ENCODE measurements at places on chromosomes 5 and 9.

- no peak for ATAC-seq
- H3K4me3 ChIP-seq: no peak overlapping the region
- H3K27me3 ChIP-seq: no peaks in the 10 kb centered on the region
- H3K4me1 ChIP-seq: no peaks in the 10 kb centered on the region
Measured at GRCh38 chr9:114909661-114910060, 20.7 kb downstream of the TNFSF8 start.

GRCh38 chr9:132160802-132161742 lies 786 bp upstream of the NTNG2 start:
- H3K36me3 ChIP-seq: no peaks in the 10 kb centered on the region
- peaks cover 20% of the 10 kb centered on the region for H3K4me1 ChIP-seq
- no peak overlapping the region for H3K27ac ChIP-seq
- H3K27me3 ChIP-seq: peaks cover 96% of the 10 kb centered on the region
- peak overlapping the region; percentile 31 for H3K4me3 ChIP-seq

DNA sequence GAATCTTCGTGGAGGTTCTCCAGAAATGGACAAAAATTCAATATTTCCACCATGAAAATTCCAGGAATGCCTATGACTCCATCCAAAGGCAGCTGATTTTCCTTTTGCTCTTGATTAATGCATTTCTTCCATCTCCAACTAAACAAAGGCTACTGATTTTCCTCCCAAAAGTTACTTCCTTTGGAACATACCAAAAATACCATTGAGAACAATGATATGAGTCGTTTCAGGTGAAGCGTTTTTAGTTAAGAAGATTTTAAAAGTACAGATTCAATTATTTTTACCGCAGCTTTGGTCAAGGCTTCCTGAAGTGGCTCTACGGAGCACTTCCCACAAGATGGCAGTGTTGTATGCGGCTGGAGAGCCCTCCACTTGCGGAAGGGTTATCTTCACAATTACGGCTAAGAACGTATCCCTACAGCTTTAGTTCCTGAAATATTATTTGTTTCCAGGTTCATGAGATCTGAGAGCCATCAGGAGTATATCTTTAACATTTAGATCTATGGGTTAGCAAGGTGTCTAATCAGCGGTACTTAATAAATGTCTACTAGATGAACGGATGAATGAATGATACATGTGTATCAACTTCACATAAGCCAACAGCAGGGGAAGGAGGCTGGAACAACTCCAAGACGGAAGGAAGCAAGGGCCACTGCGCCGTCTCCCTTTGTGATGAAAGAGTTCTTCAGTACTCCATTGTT lies 35.9 kb upstream of the ARSB start:
- no peaks in the 10 kb centered on the region for H3K4me1 ChIP-seq
- H3K4me3 ChIP-seq: peak overlapping the region; percentile 12
- no peaks in the 10 kb centered on the region for H3K36me3 ChIP-seq

- H3K4me3 ChIP-seq: no peak overlapping the region
- H3K36me3 ChIP-seq: no peaks in the 10 kb centered on the region
- no peaks in the 10 kb centered on the region for H3K27me3 ChIP-seq
- no peak for ATAC-seq
- no peak overlapping the region for H3K27ac ChIP-seq
Measured at GRCh38 chr5:89081360-89081759, 198.4 kb upstream of the MEF2C start.

- H3K36me3 ChIP-seq: no peaks in the 10 kb centered on the region
- no peaks in the 10 kb centered on the region for H3K4me1 ChIP-seq
- no peak overlapping the region for H3K4me3 ChIP-seq
- ATAC-seq: no peak
- H3K27me3 ChIP-seq: no peaks in the 10 kb centered on the region
Measured at GRCh38 chr5:103327451-103327850, 68.9 kb downstream of the MACIR start.

- H3K36me3 ChIP-seq: no peaks in the 10 kb centered on the region
- no peak overlapping the region for H3K4me3 ChIP-seq
- no peaks in the 10 kb centered on the region for H3K4me1 ChIP-seq
- peaks cover 26% of the 10 kb centered on the region for H3K27me3 ChIP-seq
- H3K27ac ChIP-seq: no peak overlapping the region
Measured at GRCh38 chr5:173984218-173984617, 4.8 kb upstream of the C5orf47 start.

DNA sequence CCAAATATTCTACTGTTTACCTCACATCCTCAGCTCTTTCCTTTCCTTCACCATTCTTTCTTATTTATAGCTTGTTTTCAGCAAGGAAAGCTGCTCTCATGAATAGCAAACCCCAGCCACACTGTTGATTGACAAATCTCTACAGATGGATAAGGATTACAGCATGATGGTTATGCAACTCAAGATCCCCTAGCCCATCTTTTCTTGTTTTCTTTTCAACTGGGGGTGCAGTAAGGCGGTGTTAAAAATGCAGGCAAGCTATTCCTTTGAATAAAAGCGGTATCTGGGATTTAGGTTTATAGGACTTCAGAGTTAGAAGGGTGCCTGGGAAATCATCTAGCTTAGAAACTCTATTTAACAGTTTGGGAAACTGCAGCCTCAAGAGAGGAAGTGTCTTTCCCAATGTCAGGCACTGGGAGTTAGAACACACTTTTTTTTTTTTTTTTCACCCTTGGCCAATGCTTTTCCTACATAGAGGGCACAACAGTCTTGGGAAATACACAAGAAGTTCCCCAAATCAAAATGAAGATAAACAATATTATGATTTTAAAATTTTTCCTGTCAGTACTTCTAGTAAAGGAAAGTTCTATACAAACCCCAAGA lies 2.6 kb downstream of the SPARC start:
- H3K27ac ChIP-seq: peak overlapping the region; percentile 84
- H3K4me3 ChIP-seq: peak overlapping the region; percentile 59
- peaks cover 4% of the 10 kb centered on the region for H3K4me1 ChIP-seq
- H3K36me3 ChIP-seq: no peaks in the 10 kb centered on the region
- no peaks in the 10 kb centered on the region for H3K27me3 ChIP-seq

GRCh38 chr5:149024943-149025342 lies 37.9 kb downstream of the SH3TC2 start:
- no peaks in the 10 kb centered on the region for H3K27me3 ChIP-seq
- no peaks in the 10 kb centered on the region for H3K36me3 ChIP-seq
- no peak overlapping the region for H3K27ac ChIP-seq
- no peak overlapping the region for H3K4me3 ChIP-seq
- no peak for ATAC-seq
- no peaks in the 10 kb centered on the region for H3K4me1 ChIP-seq

DNA sequence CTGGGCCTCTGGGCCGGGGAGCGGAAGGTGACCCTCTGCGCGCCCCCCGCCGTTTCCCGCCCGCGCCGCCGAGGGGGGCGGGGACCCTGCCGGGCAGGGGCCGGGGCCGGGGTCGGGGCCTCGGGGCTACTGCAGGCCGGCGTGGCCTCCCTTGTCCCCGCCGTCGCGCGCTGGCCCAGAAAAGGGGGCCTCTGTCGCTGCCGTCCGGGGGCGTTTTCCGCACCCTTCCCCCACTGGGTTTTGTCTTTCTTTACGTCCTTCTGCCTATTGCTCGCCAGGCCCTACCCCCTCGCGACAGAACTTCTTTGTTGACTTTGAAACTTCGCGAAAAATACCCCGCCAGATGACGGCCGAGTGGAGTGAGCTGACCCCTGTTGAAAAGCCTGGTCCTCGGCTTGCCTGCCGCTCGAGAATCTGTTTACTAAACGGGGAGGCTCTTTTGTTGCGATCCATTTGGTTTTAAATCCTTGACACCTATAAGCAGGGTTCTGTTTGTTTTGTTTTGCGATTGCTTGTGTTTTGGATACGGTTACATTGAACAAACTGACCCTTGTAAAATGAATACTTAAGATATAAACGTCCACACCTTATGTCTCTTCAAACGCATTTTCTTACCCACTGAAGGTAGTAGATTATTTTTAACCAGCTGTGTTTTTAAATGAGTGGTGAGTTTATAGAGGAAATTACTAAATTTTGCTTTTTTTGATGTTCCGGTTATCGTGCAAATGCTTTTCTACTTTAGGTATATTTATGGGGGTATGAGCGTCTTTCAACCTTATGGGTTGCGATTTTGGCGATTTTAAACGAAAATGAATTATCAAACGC lies 765 bp downstream of the MARCHF6 start:
- peaks cover 58% of the 10 kb centered on the region for H3K4me1 ChIP-seq
- H3K27me3 ChIP-seq: no peaks in the 10 kb centered on the region
- peak overlapping the region; percentile 95 for H3K27ac ChIP-seq
- no peaks in the 10 kb centered on the region for H3K36me3 ChIP-seq
- H3K4me3 ChIP-seq: peak overlapping the region; percentile 78

DNA sequence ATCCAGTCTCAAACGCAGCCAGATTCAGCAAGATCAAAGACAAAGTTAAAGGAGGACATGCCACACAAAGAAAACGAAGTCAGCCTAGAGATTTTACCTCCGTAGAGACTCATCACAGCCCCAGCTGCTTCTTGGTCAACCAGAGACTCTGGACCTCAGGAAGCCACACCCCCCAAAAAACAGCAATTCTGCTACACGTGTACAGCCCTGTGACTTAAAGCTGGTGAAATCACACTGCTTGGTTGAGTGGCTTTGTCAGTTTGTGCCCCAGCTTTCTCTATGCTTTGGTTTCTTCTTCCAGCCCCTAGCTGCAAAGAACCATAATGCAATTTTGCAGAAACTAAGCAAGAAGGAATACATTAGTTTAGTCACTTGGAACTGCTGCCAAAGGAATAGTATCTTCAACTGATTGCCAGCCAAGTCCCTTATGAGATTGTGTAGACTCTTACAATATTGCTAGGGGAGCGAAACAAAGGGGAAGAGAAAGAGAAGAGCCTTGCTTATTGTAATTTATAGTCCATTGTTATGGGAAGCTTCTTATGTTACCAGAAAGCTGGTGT lies 158.8 kb upstream of the ZNF462 start:
- H3K36me3 ChIP-seq: no peaks in the 10 kb centered on the region
- H3K4me1 ChIP-seq: peaks cover 12% of the 10 kb centered on the region
- no peak overlapping the region for H3K4me3 ChIP-seq
- H3K27me3 ChIP-seq: no peaks in the 10 kb centered on the region
- no peak for ATAC-seq
- H3K27ac ChIP-seq: no peak overlapping the region

DNA sequence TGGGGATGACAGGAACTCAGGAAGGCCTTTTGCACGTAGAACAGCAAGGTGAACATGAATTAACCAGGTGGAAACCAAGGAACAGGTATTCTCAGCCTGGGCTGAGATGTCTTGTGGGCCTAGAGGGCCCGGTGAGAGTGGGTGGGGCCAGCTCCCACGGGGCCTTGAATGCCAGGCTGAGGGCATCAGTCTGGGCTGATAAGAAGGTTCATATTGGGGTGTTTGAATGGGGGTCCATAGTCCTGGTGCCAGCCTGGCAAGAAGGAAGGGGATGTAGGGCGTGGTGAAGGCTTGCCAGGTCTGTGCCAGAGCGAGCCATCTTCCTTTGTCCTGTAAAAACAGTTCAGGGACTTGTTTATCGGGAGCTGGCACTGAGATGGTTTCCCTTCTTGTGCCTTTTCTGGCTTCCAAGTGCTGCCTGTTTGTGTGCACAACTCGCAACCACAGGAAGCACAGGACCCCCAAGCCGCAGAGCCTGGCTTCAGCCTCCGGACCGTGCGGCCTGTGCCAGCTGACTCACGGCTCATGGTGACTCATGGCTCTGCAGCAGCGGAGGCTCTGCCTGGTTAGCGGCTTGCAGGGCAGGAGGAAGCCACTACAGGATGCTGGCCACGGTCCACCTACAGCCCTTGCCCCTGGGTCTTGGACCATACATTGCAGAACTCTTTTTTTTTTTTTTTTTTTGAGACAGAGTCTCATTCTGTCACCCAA lies 2.4 kb downstream of the CARD19 start:
- H3K36me3 ChIP-seq: no peaks in the 10 kb centered on the region
- H3K27me3 ChIP-seq: no peaks in the 10 kb centered on the region
- peak overlapping the region; percentile 93 for H3K27ac ChIP-seq

DNA sequence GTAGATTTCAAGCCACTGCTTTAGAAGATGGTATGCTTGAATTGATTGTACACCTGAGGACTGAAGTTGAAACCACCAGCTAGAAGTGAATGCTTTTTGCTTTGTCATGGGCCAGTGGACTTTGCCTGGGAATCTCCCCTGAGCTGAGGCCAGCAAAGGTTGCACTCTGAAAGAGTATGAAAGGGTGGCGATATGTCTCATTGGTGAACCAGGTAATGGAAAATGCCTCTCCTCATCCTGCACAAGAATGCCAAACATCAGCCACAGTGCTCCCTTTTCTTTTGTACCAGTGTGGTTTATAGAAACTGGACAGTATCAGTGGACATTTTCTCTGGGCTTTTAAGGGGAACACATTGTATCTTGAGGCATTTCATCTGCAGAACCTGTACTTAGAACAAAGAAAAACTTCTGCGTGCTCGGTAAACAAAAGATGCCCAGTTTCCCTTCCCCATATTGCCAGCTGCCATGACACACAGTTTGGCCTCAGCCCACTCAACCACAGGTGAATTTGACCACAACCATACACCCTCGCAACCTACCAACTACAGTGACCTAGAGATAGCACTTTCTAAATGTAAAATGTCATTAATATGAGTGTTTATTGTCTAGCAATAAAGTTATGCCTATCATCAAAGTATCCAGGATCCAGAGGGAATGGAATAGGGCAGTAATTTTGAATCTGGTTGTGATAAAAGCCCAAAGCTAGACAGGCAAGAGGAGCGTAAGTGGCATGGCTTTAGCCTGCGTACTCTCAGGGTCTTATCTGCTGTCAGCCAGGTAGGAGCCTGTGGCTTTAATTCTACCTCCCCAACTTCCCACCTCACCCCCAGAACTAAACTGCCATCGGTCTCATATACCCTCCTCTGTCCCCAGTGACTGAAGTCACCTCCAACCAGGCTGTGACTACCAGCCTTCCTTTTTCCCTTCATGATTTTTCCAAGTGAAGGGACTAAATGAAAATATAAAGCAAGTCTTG lies 79.5 kb upstream of the LHFPL2 start:
- H3K4me1 ChIP-seq: no peaks in the 10 kb centered on the region
- no peak overlapping the region for H3K27ac ChIP-seq
- no peaks in the 10 kb centered on the region for H3K27me3 ChIP-seq
- H3K36me3 ChIP-seq: no peaks in the 10 kb centered on the region
- H3K4me3 ChIP-seq: no peak overlapping the region
- no peak for ATAC-seq

DNA sequence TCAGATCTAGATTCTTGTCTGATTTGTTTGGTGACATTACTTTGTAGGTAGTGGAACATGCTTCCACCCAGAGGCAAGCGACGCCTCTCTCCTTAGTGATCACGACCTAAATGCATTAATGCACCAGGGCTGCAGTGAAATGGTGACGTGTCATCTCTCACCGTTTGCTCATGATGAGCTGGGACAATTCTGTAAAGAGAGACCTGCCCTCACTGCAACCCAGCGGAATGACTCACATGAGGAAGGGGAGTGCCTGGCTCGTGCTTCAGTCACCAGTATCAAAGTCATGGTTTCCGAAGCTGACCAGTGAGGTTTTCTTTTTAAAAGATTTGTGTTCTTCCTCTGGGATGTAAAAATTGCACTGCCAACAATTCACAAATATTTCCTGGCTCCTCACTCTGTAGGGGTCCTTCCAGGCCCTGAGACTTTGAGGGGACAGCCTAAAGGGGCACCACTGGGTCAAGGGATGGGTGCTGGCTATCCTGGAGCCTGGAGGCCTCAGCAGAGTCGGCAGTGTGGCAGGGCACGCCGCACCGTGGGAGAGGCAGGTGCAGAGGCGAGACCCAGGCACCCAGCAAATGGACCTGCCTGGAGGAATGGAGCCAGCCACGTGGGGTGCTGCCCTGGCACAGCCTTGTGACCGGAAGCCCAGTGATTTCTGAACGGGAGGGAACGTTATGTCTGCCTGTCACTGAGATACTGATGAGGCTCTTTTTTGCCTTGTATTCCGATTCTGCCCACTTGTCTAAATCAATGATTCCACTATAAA lies 17.3 kb downstream of the QSOX2 start:
- H3K27ac ChIP-seq: no peak overlapping the region
- H3K4me1 ChIP-seq: no peaks in the 10 kb centered on the region
- H3K4me3 ChIP-seq: no peak overlapping the region
- ATAC-seq: no peak
- H3K27me3 ChIP-seq: no peaks in the 10 kb centered on the region
